AG09309 (cell line): ENCODE measurements at places on chromosomes 7 and 10.

GRCh38 chr10:103834436-103835095, 20.8 kb downstream of the SH3PXD2A start:
- DNase-seq = no peak

- no peak for DNase-seq
Observed at GRCh38 chr10:75779276-75779675, 347.9 kb downstream of the LRMDA start.

DNA sequence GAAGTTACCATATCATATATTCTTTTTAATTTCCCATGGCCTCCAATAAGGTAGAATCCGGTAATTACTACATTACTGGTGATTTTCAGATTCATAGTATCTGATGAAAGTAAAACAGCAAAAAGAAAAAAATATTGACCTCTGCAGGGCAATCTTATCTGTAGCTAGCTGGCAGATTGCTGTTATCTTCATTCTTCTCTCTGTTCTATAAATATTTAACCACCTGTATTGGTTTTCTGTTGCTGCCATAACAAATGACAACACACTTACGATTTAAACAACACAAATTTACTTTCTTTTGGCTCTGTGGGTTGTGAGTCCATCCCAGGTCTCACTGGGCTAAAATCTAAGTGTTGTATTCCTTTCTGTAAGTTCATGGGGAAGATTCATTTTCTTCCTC, 164.5 kb downstream of the ZEB1 start:
- DNase-seq = no peak

GRCh38 chr10:59997827-59998525, 91.6 kb upstream of the CCDC6 start:
- no peak for DNase-seq

GRCh38 chr10:78408671-78409472, 375.2 kb downstream of the RPS24 start:
- no peak for DNase-seq

DNA sequence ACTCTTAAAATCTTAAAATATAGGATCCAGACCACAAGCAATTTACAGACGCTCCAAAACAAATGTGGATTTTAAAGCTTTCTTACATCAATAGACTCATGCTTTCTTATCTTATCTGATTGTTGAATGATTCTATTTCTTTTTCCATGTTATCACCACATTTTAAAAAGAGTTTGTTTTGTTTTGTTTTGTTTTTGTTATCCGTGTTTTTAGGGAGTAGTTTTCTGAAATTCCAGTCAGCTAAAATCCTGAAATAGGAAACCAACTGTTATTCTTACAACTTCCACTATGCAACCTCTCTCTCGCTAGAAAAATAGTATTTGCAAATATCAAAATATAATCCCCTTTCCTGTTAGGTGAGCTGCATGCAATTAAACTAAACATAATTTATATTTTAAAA, 251.0 kb downstream of the PCDH15 start:
- DNase-seq = no peak

- no peak for DNase-seq
Observed at GRCh38 chr10:62709200-62709599, 95.3 kb upstream of the ADO start.

DNA sequence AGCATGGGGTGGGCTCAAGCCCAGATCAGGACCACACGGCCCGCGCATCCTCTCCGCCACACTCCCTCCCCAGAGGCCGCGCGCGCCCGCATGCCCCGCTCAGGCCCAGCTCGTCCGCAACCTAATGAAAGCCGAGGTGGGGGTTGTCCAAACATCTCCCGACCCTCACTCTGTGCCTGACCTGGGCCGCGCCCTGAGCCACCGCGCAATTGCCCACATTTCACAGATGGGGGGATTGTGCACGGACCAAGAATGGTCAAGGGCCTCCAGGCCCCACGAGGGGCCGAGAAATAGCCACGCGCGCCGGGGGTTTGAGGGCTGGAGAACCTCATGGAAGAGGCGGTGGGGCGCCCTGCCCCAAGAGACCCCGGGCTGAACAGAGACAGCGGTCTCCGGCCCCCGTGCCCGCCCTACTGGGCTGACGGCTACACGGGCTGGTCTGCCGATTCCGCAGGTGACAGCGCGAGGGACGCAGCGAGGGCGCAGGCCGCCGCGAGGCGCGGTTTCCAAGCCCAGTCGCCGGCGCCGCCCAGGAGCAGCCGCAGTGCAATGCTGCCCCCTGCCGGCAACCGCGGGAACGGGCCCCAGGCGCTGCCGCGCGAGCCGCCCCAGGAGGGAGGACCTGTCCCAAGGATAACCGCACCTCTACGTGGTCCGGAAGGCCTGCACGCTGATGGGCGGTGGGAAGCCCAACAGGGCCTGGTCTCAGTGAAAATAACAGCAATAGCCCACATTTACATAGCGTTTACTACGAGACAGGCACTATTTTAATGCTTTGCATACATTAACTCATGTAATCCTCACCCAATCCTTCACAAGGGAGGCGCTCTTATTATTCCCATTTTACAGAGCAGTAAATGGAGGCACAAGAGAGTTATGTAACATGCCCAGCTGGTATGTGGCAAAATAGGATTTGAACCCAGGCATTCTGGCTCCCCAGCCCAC, 10.5 kb upstream of the GRID1 start:
- no peak for DNase-seq

DNA sequence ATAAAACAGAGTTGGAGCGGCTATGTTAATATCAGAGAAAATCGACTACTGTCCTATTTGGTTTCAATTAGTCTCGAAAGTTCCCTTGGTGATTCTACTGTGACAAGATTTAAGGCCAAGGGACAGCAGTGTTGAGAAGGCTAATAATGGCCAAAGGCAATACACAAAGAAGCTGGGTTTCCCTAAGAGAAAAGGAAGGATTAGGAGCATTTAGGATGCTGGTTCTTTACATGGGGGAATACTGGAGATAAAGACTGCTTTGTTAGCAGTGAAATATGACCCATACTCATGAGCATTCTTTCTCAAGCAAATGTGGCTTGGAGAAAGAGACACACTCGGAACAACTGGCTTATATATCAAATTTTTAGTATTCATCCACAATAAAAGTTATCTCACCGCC, 32.2 kb downstream of the IQUB start:
- DNase-seq = no peak

DNA sequence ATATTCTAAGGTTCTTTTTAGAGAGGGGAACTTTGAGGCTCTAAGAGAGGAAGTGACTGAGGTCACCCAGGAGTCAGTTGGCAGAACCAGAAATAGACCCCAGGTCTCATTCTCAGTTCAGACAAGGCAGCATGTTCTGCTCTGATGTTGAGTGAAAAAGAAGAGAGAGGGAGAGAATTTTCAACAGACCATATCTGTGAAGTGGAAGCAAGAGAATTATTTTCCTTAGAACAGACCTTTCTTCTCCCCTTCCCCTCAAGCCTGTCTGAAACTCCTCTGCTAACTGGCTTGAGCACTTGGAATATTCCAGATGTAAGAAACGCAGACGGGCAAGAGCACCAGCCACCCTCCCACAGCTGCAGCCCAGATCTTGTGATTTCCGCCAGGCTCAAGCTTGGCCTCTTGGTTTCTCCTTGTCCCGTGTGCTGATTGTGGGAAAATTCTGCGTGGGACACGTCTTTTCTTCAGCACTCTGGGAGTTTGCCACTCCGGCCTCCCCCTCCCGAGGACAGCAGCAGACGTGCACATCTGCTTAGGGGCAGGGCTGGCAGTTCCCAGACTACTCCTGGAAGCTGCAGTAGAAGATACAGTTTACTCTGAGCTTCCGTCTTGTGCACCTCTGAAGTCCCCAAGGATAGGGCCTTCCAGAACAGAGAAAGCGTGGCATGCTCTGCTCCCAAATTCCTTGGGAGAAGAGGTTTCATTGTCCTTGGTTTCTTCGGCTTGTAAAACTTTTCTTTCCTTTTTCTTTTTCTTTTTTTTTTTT, 22.7 kb upstream of the IKZF1 start:
- no peak for DNase-seq

- DNase-seq = no peak
Observed at GRCh38 chr7:85392326-85392725, 205.5 kb upstream of the SEMA3D start.

DNA sequence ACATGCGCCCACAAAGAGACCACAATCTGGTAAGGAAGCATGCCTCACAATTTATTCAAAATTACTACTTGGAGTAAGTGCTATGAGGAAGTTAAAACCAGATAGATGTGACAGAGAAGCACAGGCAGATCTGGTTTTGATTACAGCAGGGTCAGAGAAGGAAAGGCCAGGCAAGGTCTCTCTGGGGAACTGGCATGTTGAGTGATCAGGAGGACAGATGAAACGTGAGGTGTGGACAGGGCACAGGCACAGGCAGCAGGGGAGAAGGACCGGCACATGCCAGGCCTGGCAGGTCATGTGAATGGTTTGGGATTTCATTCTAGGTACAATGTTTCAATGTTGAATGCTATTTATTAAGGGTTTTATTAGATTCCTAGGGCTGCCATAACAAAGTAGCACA, 51.6 kb downstream of the GPAM start:
- DNase-seq = no peak

DNA sequence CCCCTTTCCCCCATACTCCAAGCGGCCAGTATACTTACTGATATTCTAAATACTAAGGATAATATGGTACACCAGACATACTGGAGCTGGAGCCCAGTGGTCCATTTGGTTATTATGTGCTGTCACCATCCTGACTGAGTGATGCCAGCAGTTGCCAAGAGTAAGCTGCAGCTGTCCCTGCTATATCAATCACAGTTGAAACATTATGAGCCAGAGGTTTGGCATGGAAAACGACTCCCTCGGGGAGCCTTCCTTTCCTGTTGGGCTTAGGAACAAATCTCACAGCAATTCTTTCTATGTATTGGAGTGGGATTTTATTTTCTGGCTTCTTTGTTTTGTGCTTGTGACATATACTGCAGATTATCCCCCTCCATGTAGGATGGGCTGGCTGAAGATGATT, 32.6 kb downstream of the STRIP2 start:
- DNase-seq = no peak

DNA sequence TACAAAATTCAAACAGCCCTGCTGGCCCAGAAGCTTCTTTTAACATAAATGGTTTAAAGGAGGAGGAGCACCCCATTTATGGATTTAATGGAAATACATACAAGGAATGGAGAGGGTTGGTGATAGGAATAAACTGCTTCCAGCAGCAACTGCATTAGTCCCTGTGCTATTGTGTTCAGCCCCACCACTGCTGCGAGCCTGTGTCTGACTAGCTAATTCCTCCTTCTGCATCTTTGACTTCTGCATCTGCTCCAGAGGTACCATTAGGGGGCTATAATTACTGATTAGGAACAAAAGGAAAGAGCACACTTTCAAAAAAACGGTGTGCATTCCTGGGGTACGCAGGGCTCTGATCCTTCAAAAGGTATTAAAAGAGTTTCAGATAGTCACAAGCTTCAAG, 24.8 kb downstream of the CDCA7L start:
- DNase-seq = no peak

DNA sequence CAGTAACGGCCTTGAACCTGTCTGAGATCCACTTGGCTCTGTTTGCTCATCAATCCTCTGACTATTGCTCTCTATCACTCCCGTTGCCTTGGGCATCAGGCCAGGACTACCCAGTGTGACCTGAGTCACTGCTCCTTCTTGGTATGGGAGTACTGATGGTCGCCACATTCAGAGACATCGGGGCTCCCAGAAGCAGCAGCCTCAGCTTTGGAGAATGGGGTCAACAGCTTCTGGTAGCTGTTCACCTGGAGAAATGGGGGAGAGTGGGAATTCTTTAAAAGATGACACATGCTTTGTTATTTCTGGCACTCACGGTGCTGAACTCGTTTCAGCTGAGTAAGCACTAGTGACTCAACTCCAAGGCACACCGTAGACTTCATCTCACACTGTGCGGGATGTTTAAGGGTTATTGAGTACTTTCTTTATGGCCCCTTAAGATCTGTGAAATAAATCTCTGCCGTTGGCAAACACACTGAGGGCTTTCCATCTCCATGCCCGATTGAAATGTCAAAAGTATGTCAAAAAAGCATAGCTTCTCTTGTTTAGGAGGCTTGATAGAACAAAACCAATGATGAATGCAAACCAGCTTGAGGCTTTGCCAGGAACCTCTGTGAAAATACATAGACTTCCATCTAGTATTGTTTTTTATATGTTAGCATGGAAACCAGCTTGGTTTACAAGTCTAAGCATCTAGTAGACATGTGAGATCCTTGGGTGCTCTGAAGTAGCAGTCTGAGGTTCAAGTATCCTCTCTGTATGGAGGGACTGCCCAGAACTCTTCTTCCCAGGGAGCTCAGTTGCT, 333.1 kb downstream of the CXCL12 start:
- no peak for DNase-seq

DNA sequence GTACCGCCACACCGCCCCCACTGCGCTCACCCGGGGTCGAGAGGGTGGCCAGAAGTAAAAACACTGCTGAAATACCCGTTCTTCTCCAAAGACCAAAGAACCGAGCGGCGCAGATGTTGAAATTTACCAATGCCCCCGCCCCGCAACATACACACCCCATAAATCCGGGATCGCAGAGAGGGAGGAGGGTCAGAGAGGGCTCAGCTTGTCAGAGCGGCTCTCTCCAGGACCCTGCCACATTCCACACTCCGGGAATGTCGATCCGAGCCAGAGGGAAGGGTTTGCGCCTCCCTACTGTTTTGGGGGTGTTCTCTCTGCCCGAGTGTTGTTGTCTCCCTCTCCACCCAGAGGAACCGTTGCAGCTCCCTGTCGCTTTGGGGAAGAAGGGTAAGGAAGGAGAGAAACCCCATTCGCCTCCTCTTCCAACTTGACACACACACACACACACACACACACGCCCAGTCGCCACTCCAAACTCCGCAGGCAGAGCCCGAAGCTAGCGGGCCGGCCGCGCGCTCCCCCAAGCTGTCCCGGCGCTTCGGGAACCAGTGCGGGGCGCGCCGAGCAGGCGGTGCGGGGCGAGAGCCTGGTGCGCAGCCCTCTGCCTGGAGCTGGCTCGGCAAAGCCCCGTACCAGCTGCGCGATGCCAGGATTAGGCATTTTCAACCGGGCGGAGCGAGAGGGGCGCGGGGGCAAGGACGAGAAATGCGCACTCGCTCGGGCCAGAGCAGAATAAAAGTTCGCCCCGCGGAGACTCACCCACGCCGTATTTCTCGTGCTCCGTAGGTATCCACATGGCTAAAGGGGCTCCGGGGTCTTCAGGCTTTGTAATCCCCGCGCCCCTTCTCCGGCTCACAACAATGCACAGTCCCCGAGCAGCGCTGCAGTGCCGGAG, 609 bp downstream of the DOCK4 start:
- DNase-seq = no peak

GRCh38 chr10:123530166-123530870, 135.8 kb upstream of the GPR26 start:
- no peak for DNase-seq

GRCh38 chr10:102311025-102311420, 65.7 kb downstream of the GBF1 start:
- no peak for DNase-seq

DNA sequence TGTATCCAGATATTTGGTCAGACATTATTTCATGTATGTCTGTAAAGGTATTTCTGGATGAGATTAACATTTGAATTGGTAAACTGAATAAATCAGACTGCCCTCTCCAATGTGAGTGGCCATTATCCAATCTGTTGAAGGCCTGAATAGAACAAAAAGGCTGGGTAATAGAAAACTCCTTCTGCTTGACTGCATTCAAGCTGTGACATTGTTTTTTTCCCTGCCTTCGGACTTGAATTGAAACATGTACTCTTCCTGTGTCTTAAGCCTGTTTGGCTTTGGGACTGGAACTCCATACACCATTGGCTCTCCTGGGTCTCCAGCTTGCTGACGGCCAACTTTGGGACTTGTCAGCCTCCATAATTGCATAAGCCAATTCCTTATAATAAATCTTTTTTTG, 36.0 kb upstream of the ARHGAP21 start:
- no peak for DNase-seq
